Activated CD4-positive, alpha-beta T cell treated with anti-CD3 and anti-CD28 coated beads for 36 hours (primary cell): ENCODE measurements at places on chromosomes 11 and 22.

GRCh38 chr11:87463486-87464102 is 425.9 kb downstream of the TMEM135 start:
- DNase-seq = no peak

- DNase-seq = no peak
These were observed 63.2 kb upstream of the ARFGAP3 start for GRCh38 chr22:42920101-42920820.

DNA sequence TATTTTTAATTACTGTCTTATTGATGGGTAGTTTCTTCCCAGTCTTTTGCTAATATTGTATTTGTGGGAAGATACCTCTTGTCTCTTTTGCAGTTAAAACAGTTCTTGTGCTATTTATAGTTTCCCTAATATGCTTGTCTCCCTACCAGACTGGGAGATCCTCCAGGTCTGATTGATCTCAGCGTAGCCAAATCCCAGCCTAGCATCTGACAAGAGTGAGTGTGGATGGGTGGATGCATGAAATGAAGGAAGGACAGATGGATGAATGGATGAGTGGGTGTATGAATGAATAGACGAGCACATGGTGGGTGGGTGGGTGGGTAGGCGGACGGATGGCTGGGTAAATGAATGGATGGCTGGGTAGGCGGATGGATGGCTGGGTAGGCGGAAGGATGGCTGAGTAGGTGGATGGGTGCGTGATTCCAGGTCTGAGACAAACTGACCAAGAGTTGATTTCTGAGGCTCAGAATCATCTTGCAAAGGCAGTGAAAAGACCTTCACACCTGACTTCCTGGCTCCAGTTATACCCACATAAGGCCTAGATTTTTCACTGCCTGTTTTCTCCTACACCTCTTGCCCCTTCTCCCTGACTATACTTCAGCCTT is 11.4 kb downstream of the DNAJB13 start:
- no peak for DNase-seq

DNA sequence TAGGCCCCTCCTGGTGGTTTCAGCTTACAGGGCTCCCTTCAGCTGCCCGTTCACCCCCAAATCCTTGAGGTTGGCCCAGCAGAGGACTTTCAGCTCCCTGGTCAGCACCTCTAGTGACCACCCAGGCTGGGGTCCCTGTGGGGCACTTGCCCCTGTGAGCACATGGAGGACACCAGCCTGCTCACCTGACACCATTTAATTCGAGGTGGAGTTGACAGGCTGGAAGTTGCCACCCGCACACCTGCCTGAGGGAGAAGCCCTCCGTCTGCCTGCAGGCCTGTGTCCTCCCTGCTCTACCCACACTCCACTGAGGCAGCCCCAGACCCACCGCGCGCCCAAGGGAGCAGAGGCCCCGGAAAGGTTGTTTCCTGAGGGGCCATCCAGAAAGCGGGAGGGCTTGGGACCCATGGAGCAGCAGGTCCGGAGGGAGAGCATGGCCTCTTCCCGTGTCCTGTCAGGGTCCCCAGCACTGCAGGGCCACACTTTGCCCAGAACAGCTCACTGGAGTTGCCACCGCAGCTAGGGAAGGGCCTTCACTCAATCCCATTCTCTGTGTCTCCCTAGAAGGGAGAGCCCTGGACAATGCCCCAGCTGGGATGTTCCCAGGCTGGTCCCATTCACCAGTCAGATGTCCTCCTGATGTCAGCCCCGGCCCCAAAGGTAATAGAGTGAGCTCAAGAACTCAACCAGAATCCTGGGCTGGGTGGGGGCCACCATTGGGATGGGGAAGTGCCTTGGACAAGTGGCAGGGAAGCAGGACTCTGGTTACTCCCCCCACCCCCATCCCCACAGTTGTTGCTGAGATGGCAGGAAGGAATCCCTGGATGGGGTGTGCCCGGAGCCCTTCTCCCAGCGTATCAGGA is 82.4 kb downstream of the MED15 start:
- no peak for DNase-seq

GRCh38 chr11:43760902-43761301 is 80.4 kb downstream of the HSD17B12 start:
- no peak for DNase-seq
